Putamen (tissue), 1 donor: ENCODE measurements at places on chromosomes 4 and X.
A peak's percentile ranks its signal among the peaks of the same experiment; 100 is the strongest.

DNA sequence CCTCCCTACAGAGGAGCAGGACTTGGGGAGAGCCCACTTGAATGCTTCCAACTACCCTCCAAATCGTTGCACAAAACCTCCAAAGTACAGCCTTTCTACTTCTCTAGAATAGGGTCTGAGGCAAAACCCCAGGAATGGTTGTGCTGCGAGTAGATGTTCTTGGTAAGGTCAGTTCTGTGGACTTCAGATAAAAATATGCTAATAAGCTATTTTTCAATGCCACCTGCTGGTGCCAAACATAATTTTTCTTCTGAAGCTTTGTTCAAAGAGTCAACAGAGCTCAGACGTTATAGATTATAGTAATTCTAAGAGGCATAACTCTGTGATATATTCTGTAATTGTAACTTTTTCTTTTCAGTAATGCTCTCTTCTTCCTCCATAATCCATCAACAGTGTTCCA is 425.7 kb downstream of the GPAT3 start:
- no peak for DNase-seq

DNA sequence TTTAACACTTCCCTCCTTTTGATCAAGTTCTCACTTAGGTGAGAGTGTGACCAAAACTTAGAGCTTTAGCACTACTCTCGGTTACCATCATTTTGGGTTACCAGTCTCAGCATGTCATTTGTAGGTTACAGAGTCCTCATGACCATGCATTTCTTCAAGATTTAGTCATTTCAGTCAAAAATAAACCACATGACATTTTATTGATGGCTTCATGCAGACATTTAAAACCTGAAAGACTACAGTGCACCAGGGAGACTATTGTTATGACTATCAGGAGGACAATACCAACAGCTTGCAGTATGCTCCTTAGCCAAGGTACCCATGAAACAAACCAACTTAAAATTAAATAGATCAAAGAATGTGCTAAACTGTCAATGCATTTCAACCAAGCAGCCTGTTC is 498.1 kb upstream of the FSTL5 start:
- no peak for DNase-seq

DNA sequence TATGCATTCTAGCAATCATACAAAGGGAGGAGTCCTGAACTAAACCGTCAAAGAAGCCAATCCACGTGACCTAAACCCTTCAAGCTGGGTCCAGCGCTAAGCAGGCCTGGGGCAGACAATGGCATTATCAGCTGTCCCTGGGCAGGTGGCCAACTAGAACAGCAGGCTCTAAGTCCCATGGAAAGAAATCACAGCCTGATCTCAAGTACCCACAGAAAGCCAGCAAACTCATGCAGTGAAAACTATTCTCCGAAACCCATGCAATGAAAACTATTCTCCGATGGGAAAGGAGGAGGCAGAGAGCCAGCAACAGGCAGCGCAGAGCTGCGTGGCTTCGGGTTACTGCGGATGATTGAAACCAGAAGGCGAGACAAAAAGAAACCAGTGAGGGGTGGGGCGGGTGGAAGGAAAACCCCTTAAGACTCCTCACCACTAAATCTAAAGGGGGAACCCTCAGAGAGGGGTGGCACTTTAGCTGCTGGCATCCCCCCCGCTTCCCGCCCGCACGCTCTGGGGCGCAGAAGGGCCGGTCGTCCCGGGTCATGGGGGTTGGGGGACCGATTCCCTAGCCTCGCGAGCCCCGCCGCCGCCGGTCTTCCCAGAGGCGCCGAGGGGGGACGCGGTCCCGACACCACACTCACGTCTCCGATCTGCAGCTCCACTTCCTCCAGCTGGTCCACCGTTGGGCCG is 567 bp downstream of the C4orf46 start:
- DNase-seq: peak; percentile 68

GRCh38 chr4:151809716-151810115 is 48.9 kb upstream of the GATB start:
- peak; percentile 20 for DNase-seq

DNA sequence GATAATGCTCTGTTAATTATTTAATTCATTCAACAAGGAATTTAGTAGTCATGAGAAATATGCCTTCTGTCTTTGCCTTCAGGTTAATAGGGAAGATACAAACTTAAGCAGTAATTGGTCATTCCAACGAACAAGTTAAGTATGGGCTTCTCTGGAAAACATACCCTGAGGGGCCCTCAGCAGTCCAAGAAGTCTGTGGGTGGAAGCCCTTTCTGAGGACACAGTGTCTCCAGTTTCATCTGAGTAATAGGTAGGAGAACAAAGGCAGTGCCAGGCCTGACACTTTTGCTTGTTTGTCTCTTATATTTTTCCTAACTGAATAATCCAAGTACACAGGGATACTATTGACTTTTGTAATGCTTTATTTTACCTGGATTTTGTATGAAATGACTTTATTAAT is 262.5 kb downstream of the FBXW7 start:
- DNase-seq: no peak

- no peak for DNase-seq
Observed at GRCh38 chr4:41069838-41070237, 144.5 kb downstream of the APBB2 start.

DNA sequence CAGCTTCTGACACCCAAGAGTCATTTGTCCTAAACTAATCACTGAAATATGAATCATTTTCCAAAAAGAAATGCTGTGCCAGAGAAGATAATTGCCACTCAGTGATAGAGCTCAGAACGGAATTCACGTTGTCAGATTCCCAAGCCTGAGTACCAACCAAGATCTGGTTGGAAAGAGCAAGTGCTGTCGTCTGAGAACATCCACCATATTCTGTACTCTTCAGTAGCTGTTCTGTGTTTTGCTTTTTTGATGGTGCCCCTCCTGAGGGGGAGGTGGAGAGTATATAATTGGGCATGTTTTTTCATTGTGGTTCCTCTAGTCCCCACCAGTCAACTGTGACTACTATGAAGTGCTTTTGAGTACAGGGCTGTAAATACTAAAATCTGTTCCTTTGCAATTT is 13.2 kb downstream of the RUFY3 start:
- no peak for DNase-seq

GRCh38 chr4:90120037-90120436 is 7.2 kb upstream of the CCSER1 start:
- no peak for DNase-seq
